ENCODE measurements at places on chromosomes 6 and 20. TPM values are rescaled to one million over a fixed set of nuclear protein-coding genes. Genes with fewer than 3 reads are reported as not detected.

FAM217A gene
- not detected for polyA plus RNA-seq

VGLL2 gene
- not detected for polyA plus RNA-seq

DEFB115 gene
- not detected for polyA plus RNA-seq

SLPI gene
- polyA plus RNA-seq: 0.17 TPM

F13A1 gene
- 0.57 TPM for polyA plus RNA-seq

ELOVL2 gene
- polyA plus RNA-seq: 0.24 TPM

FNDC1 gene
- polyA plus RNA-seq: 0.14 TPM

HLA-DOB gene
- polyA plus RNA-seq: 0.19 TPM

MAFB gene
- polyA plus RNA-seq: 0.83 TPM

SDCBP2 gene
- 6.7 TPM for polyA plus RNA-seq

KIAA1755 gene
- 0.23 TPM for polyA plus RNA-seq

ASIP gene
- polyA plus RNA-seq: not detected

SLC44A4 gene
- 7.1 TPM for polyA plus RNA-seq

RAET1L gene
- polyA plus RNA-seq: not detected

SMLR1 gene
- not detected for polyA plus RNA-seq

VSTM2L gene
- polyA plus RNA-seq: 2.6 TPM

TRAPPC3L gene
- polyA plus RNA-seq: not detected

MLIP gene
- polyA plus RNA-seq: not detected

SF3B5 gene
- 588 TPM for polyA plus RNA-seq

NRN1 gene
- polyA plus RNA-seq: 0.11 TPM

PPP1R16B gene
- 3.8 TPM for polyA plus RNA-seq

MROH8 gene
- polyA plus RNA-seq: 0.86 TPM

GGTLC1 gene
- polyA plus RNA-seq: not detected

TRIM15 gene
- polyA plus RNA-seq: 0.18 TPM

TRIM40 gene
- polyA plus RNA-seq: not detected

ANGPT4 gene
- polyA plus RNA-seq: 0.25 TPM

OLIG3 gene
- polyA plus RNA-seq: 1.4 TPM

HAO1 gene
- not detected for polyA plus RNA-seq

LHFPL5 gene
- polyA plus RNA-seq: 0.03 TPM

ULBP1 gene
- polyA plus RNA-seq: 0.32 TPM

TREML2 gene
- polyA plus RNA-seq: 0.18 TPM

SLC17A3 gene
- not detected for polyA plus RNA-seq

ARMH2 gene
- not detected for polyA plus RNA-seq

OPN5 gene
- not detected for polyA plus RNA-seq

TAGAP gene
- polyA plus RNA-seq: not detected

BPIFB1 gene
- not detected for polyA plus RNA-seq
